Panc1 (cell line): ENCODE measurements at places on chromosomes 1 and 21. TPM values are rescaled to one million over a fixed set of nuclear protein-coding genes. Genes with fewer than 3 reads are reported as not detected.

WNT3A gene
- not detected for total RNA-seq

ICOSLG gene
- total RNA-seq = 5.5 TPM

OR2AK2 gene
- not detected for total RNA-seq

ANXA9 gene
- total RNA-seq = 1.2 TPM

FAM78B gene
- 0.41 TPM for total RNA-seq

ADGRB2 gene
- 34.8 TPM for total RNA-seq

PEAR1 gene
- total RNA-seq = 16.1 TPM

PGD gene
- total RNA-seq = 158 TPM

KHDRBS1 gene
- 163 TPM for total RNA-seq

LMOD1 gene
- 0.13 TPM for total RNA-seq

SPRR2F gene
- not detected for total RNA-seq
